ENCODE measurements at places on chromosomes 7 and 10.
A peak's percentile ranks its signal among the peaks of the same experiment; 100 is the strongest.

DNA sequence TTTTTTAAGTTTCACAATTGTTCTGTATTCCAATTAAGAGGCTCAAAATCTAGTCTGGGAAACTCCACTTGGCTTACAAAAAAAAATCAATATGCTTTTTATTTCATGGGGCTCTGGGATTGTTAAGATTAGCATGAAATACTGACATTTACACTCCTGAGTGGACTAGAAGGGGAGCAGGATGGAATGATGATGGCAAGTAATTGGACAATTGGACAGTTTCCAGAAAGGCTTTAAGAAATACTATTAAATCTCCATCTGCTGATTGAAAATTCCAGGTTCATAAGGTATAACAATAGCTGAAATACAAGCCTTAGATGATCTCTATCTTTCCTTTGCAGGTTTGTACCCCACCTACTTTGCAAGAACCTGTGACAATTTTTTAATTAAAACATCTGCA is 184.4 kb downstream of the LRRTM3 start:
- no peak for DNase-seq

DNA sequence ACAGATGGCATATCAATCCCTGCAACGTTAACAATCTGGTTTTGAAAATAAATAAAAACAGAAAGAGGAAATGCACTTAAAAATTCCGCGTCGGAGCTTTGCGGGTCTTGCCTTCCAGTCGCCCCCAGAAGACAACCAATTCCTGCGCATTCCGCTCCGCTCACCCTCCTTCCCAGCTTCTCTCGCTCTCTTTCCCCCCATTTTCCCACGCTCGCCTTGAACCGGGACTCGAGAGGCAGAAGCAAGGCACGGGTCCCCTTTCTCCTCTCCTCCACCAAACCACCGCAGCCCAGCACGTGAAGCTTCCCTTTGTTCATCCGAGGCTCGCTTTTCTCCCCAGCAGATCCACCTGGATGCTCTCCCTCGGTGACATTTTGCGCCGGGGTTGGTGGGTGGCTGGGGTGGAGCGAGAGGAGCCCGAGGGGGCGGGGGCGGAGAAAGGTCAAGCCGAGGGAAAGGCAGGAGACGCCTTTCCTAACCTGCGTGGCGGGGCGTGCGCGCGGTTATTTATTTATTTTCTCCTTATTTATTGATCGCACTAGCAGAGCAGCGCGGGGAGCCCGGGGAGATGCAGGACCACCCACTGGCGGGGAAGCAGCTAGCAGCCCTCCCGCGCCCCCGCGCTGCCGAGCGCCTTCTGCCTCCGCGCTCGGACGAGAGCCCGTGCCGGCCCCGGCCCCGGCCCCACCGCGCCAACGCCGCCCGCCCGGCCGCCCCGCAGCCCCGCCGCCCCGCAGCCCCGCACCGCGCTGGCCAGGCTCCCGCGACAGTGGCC is at the start of gene KCND2:
Gene KCND2, plus strand, starts transcription at position 475 of the 775 bp plus-strand sequence.
- DNase-seq, result peak; percentile 30

GRCh38 chr7:23357190-23358093 is 58.3 kb downstream of the MALSU1 start:
- DNase-seq, result no peak

- DNase-seq, result no peak
These were observed 54.3 kb downstream of the MAP3K8 start for GRCh38 chr10:30488316-30488715.

DNA sequence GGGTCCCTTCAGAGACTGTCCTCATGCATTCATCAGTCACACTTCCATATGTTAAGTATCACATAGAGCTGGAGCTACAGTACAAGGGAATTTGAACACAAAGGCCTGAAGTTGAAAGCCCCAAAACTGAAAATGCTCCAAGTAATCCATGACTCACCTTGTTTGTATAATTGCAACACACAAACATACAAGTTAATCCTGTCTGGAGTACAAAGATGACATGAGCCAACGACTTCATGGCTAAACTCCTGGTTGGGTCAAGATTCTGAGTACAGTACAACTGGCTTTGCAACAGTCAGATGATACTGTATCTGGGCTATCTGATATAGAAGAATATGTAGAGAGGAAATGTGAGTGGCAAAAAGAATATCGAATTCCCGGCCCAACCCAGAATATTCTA is 73.1 kb upstream of the AASS start:
- no peak for DNase-seq

All from right cardiac atrium (tissue), 5 donors.